Mucosa of gallbladder (tissue), 1 donor: ENCODE measurements at places on chromosomes 5 and 9. TPM values are rescaled to one million over a fixed set of nuclear protein-coding genes. Genes with fewer than 3 reads are reported as not detected.

CATSPER3 gene
- 1.0 TPM for total RNA-seq

- DNase-seq, result no peak
Measured at GRCh38 chr9:69861011-69861410, 40.4 kb downstream of the CFAP95 start.

DNA sequence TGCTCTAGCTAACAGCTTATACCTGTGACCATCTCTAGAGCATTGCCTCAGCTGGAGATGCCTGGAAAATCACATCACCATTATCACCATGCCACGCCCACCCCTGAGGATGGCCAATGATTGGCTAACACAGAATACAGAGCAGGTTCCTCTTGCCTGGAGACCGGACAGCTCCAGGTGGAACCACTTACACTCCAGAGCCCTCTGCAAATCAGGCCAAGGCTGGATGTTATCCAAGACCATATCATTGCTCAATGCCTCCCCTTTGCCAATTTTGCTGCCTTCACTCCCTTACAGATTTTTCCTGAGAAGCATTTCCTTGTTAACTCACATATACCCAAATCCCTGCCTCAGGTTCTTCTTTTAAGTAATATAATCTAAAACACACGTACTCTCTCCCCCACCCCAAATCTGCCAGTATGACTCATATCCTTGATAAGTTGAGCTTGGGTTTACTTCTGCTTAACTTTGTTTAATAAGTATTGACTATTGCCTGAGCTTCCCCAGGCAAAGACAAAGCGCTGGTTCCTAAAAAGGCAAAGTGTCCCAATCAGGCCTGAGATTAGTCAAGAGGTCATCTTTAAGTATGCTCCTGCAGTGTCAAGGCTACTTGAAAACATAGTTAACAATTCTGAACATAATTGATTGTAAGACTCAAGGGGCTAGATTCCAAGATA, 309.6 kb downstream of the EPB41L4A start:
- peak; percentile 84 for DNase-seq

- DNase-seq, result peak; percentile 82
Measured at GRCh38 chr9:127021664-127022363, 100.6 kb downstream of the ANGPTL2 start.

GRCh38 chr9:128927731-128928411, 7.1 kb downstream of the PHYHD1 start:
- peak; percentile 53 for DNase-seq

NAIP gene
- total RNA-seq, result 21.3 TPM

DNA sequence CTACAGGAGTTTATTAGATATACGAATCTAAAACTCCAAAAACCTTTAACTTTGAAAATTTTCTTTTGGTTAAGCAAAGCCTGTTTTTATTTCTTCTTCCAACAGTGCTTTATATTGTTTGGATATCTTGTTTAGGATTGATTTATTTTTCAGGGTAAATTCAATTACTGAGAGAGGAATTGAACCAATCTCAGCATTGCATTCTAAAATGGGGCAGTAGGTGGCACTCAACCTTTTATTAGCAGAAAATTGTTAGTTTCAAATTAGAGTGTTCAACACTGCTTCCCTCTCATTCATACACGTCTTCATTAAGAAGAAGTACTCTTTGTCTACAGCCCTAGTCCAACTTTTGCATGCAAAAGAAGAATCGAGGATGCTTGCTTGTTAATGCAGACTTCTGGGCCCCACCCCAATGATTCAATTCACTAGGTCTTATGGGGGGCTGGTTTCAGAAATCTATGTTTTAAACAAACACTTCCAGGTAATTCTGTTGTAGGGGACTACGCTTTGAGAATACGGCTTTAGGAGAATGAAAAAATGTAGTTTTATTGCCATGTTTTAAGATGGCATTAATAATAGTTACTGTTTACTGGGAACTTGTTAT, 26.6 kb downstream of the MRPL22 start:
- no peak for DNase-seq

GRCh38 chr5:125835293-125836172, 587.7 kb upstream of the GRAMD2B start:
- peak; percentile 34 for DNase-seq
